ENCODE measurements at places on chromosomes 4 and X.

GRCh38 chrX:129640737-129641136 lies 14.0 kb downstream of the APLN start:
- no peak for DNase-seq

DNA sequence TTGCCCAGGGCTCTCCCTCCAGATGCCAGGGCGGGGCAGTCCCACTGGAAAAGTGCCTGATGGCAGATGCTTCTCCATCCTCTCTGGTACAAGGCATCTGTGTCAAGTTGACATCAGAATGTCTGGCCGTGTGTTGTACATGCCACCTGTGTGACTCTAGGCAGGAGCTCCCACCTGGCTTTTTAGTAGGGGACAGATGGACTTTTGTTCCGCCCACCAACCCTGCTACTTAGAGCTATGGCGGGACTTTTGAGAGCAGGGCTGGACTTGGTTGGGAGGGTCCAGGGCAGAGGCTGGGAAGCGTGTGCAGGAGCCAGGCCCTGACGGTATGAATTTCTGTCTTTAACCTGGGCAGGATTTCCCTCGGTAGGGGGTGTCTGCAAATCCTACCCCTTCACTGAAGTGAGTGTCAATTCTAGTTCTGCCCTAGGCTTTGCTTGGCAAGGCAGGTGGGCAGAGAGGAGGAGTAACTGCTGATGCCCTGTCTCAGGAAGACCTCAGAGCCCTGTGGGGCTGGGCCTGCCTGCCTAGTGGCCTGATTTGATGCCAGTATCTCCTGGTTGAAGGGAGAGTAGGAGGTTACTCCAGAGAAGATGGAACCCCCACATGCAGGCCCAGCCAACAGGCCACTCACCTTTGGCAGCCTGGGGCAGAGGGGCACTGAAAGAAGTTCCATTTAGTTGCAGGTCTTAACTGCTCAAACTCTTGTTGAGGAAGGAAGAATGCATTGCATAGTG lies 99.1 kb downstream of the PJA1 start:
- no peak for DNase-seq

DNA sequence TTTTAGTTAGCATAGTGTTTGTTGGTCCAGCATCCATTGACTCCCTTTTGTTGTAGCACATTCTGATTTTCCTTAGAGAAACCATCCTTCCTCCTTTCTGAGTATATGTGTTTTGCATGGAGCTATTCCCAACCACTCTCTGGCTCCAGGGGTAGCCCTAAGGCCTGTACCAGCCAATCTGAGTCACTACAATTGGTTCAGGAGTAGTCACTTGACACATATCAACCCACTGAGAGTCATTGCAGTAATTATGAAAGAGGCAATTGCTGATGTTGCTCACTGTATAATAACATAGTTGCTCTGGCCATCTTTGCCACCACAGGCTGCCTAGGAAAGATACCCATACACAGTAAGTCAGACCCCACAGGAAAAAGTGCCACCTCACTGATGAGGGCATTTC lies 71.2 kb upstream of the GRID2 start:
- no peak for DNase-seq

GRCh38 chr4:184934961-184935360 lies 83.3 kb upstream of the HELT start:
- no peak for DNase-seq

DNA sequence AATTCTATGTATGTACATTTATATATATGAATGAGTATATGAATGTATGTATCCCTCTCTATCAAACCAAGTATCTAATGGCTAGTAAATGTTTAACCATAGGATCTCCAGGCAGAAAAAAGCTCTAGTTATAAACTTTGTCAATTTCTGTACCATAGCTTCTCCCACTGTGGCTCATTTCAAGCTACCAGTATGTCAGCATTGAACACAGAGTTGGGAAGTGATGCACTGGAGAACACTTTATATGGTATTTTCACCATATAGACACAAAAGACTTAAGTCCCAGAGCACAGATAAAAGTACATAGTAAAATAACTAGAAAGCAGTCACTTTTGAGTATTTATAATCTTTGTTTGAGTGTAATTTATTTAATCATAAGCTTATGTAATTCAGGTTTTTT lies 53.9 kb upstream of the ATP8A1 start:
- no peak for DNase-seq

- no peak for DNase-seq
Observed at GRCh38 chr4:337932-338758, 531 bp downstream of the ZNF141 start.

DNA sequence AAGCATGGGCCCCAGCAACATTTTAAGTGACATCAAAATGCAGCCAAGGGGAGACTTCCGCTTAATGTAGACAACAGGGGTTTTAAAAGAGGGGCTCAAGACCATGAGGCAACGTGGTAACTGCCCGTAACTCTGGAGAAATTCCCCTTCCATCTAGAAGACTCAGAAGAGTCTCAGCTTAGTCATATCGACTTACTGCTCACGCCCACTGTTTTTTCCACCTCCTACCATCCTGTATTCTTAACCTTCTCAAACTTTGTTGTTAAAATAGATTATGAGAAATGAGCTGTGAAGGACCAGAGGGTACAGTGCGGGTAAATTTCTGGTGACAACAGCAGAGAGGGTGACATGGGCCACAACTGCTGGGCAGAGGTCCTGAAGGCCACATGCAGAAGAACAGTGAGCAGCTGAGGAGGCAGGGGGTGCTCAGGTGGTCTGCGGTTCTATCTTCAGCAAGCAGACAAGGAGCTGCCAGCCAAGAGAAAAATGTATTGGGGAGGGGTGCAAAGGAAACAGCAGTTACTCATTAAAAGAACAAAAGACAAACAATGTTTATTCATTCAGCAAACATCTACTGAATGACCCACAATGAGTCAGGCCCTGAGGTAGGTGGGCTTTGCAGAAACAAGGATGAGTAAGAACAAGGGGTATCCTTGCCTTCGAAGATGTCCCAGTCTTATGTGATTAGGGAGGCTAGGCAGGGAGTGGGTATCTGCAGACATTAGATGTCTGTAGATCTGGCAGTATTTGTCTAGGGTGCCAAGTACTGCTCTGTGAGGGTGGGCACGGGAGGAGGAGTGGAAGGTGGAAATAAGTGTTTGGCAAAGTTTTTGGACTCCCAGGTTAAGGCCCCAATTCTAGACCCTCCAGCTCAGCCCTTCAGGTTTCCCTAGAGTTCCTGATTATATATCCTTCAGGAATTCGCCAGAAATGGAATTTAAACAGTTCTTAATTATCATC lies 175.3 kb downstream of the TSPAN5 start:
- no peak for DNase-seq

- DNase-seq = no peak
Observed at GRCh38 chrX:42823443-42823842, 45.5 kb upstream of the PPP1R2C start.

Data from Jurkat, Clone E6-1 (cell line).